Anterior cingulate cortex (tissue), 58 donors: ENCODE measurements at places on chromosomes 1 and 21.

DNA sequence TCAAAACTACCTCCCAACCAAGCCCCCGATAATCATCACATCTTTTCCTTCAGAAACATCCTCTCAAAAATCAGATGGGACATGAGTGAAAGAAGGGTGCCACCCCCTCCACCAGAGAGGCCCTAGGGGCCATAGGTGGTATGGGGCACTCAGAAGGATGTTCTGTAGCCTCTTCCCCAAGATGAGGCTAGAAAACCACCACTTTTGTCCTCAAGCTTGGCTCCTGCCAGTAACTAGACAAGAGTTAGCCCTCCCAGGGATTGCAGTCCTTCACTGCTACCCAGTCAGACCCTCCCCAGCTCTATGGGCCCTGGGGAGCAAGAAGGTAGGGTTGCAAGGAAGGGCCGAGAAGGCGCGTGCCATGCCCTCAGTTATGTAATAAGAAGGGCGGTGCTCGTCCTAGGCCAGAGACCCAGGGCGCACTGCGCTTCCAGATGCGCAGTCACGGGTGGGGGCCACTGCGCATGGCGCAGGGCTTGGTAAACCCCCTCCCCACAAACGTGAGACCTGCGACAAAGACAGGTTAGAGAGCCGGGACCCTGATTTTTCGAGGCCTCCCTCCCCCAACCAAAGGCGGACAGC lies 69.7 kb downstream of the CD46 start:
- DNase-seq: no peak

DNA sequence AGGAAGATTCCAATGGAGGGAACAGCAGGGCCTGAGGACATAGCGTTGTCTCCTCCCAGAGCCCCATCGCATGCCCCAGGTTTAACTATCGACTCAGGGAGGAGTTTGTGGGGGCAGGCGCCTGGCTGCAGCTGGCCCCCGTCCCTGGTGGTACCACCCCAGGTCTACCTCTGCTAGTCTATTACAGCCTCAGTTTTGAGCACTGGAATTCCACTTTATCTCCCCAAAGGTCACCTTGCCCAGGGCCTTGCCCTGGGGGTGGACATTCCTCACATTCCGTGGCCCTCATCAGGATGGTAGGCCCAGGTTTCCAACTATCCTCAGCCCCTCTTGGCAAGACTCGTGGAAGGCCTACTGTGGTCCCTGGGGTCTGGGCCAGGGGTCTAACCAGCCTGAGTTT lies 65.4 kb upstream of the SSBP3 start:
- DNase-seq: no peak

DNA sequence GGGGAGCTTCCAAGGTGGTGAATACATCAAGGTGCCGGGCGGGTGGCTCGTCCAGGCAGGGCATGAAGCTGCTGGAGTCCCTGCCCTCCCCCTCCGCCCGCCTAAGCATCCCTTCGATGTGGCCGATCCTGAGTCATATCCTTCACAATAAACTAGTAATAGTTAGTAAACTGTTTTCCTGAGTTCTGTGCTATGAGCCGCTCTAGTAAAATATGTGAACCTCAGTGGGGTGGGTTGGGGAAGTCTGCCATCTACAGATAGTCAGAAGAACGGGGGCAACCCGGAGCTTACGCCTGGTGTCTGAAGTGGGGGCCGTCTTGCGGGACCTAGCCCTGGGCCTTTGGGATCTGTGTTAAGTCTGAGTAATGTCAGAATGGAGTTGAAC lies 21.6 kb downstream of the C2CD2 start:
- DNase-seq: no peak

GRCh38 chr1:178916448-178917174 lies 45.7 kb upstream of the ANGPTL1 start:
- DNase-seq: no peak

GRCh38 chr1:71881611-71882010 lies 400.7 kb downstream of the NEGR1 start:
- no peak for DNase-seq

- no peak for DNase-seq
These were observed 5.9 kb downstream of the LMO4 start for GRCh38 chr1:87334351-87335174.

GRCh38 chr1:202143011-202143767 lies 1.3 kb downstream of the ARL8A start:
- no peak for DNase-seq

DNA sequence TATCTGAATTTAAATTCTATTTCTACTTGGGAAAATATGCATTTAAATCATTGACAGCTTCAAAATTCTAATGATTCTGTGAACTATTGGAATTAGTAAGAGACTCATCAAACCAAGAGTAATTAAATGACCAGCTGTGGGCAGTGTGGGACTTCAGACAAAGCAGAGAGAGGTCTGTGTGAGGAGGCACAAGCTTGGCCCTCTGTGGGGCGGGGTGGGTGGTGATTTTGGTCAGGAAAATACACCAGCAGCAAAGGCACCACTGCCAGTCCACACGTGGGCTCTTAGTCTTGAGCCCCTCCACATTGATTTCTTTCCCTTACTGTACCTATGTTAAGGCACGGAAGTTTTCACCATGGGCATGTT lies 39.2 kb upstream of the RAB4A start:
- DNase-seq: no peak

GRCh38 chr21:44329086-44329889 lies 9.9 kb downstream of the CFAP410 start:
- DNase-seq: no peak

GRCh38 chr1:225474986-225475820 lies 47.4 kb upstream of the LBR start:
- DNase-seq: peak; percentile 48

DNA sequence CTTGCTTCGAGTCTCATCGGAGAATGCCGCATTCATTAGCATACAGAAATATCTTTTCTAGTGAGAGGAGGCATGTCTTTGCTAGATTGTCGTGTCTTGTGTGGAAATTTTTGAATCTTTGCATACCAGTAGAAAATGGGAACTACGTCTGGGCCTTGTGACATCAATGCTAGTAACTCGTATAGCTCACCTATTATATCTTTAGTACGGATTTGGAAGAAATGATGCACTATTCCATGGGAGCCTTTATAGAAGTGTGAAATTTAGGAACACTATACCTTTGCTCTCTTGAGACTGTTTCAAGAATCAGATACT lies 835 bp downstream of the UHMK1 start:
- DNase-seq: no peak

- DNase-seq: no peak
These were observed 5.3 kb upstream of the PRRC2C start for GRCh38 chr1:171480035-171480434.

GRCh38 chr1:151661751-151662150 lies 49.9 kb downstream of the SNX27 start:
- DNase-seq: no peak

DNA sequence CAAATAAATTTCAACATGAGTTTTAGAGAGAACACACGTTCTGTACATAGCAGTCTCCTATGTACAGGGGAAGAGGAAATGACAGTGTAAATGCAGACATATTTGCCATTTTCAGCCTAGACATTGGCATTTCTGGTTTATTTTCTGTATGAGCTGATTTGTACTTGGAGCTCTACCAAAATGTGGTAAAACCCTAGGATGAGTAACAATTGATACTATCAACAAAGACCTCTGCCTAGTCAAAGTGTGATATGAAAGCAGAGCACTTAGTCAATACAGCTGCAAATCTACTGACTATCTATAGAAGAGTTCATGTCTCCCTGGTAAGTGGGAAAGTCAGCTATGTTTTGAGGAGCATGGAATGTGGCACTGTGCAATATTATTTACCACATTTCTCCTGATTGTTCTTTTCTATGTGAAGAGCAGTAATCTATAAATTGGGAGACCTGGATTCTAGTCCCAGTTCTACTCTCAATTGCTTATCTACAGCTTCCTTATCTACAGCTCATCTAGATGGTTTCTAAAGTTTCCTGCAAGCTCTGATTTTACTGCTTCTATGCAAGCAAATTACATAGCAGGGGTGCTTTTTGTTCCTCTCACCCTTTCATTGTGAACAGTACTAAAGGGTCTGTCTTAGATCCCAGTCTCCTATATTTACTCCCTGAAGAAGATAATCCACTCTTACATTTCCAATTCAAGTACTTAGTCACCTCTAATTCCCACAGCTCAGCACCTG lies 334.2 kb downstream of the NTNG1 start:
- no peak for DNase-seq

DNA sequence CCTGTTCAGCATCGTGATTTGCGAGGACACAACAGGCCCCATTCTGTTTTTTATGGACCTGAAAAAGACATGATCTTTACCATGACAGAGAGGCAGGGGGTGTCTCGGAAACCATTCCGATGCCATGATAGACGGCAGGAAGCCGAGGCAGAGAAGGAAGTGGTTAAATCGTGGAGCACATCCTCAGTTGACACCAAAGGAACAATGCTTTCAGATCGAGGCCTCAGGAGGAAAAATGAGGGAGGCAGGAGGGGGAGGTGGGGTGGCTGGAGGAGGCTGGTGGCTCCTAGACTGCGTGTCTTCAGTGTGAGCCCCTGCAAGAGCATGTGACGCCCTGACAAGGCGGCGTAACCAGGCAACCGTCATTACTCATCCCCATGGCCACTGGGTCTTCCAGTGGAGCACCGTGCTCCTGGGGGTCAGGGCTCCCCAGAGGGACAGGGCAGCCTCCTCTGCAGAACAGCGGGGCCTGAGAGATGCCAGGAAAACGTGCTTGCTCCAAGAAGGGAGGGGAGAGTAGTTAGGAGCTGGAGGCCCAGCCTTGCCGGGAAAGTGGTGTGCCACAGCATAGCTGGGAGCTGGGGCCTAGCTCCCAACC lies 172.8 kb upstream of the TMEM51 start:
- DNase-seq: no peak

DNA sequence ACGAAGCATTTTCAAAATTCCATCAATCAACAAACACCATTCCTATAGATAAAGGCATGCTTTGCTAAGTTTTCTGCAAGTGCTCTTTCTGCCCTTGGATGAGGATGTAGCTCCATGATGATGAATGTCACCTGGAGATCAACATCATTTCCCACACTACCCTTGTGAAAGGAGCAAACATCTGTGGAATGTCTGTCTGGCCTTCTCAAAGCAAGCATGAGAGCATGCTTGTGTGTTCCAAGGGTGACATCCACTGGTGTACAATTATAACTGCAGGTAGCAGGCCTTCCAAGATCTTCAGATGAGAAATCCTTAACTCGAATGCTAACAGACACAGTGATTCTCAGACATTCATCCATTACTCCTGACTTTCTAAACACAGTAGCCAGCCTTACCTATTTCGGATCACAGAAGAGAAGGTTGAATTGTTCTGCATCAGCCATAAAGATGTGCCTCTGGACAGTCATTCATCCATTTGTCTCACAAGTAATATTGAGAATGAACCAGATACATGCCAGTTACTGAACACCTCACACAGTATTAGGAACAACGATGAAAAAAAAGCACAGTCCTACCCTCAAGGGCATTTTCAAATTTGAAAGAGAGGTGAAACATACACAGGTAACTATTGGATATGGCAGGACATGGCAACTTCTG lies 162.4 kb downstream of the TPR start:
- DNase-seq: peak; percentile 11

GRCh38 chr1:24929398-24930259 lies 447 bp downstream of the RUNX3 start:
- DNase-seq: no peak

DNA sequence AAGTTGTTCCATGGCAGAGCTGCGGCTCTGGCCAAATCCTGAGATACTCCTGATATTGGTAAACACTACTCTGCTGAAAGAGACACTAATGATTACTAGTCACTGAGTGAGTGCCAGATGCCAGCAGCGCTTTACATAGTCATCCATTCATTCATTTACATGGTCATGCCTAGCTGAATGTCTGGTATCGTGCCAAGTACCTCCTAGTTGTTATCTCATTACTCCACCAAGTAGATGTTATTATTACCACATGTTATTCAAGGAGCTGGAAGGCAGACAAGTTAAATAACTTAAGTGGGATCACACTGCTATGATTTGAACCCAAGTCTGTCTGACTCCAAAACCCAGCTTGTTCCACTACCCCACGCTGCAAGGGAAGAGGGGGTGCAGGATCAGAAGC lies 4.7 kb downstream of the OLFML2B start:
- DNase-seq: no peak

DNA sequence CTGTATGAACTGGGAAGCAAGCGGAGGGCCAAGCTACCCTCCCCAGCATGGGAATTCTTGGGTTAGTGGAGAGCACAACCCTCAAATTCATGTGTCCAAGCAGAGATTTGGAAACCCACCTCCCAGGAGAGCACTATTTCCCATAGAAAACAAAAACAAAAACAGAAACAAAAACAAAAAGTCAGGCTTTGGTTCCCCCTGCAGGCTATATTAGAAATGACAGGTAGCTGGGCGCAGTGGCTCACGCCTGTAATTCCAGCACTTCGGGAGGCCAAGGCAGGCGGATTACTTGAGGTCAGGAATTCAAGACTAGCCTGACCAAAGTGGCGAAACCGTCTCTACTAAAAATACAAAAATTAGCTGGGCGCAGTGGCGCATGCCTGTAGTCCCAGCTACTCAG lies 10.8 kb downstream of the MINDY1 start:
- DNase-seq: no peak

GRCh38 chr1:182725259-182726255 lies 41.2 kb upstream of the RGS8 start:
- no peak for DNase-seq
